Effector memory CD4-positive, alpha-beta T cell (primary cell): ENCODE measurements at places on chromosomes 1 and 21.

GRCh38 chr21:39658066-39658465 lies 45.3 kb downstream of the B3GALT5 start:
- DNase-seq: no peak

- peak; percentile 17 for DNase-seq
Observed at GRCh38 chr1:20212685-20213331, 26.5 kb upstream of the PLA2G2C start.

DNA sequence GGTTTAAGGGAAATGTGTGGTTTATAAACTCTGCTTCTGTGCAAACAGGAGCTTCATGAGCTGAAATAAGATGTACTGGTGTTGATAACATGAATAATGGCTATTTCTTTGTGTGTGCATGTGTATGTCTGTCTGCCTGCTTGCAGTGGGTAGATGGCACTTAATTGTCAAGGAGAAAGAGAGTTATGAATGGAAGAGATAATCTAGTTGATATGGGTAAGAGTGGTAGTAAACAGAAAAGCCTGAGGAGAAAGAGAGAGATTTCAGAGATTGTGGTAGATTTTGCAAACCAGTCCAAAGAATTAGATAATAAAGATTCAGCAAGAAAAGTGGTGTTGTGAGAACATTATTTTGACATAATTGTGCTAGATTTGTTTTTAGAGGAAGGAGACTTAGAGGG lies 7.7 kb downstream of the SUCO start:
- DNase-seq: no peak

GRCh38 chr1:8848663-8849386 lies 29.7 kb downstream of the ENO1 start:
- DNase-seq: peak; percentile 34

- no peak for DNase-seq
Observed at GRCh38 chr1:158122833-158123388, 57.8 kb upstream of the CD1D start.

- no peak for DNase-seq
Observed at GRCh38 chr1:43831851-43832250, 101.8 kb upstream of the ARTN start.

GRCh38 chr1:117250061-117250606 lies 39.4 kb upstream of the VTCN1 start:
- no peak for DNase-seq

GRCh38 chr1:80450711-80451110 lies 1350.0 kb upstream of the ADGRL2 start:
- no peak for DNase-seq

GRCh38 chr1:168381850-168382249 lies 101.2 kb downstream of the TBX19 start:
- no peak for DNase-seq

DNA sequence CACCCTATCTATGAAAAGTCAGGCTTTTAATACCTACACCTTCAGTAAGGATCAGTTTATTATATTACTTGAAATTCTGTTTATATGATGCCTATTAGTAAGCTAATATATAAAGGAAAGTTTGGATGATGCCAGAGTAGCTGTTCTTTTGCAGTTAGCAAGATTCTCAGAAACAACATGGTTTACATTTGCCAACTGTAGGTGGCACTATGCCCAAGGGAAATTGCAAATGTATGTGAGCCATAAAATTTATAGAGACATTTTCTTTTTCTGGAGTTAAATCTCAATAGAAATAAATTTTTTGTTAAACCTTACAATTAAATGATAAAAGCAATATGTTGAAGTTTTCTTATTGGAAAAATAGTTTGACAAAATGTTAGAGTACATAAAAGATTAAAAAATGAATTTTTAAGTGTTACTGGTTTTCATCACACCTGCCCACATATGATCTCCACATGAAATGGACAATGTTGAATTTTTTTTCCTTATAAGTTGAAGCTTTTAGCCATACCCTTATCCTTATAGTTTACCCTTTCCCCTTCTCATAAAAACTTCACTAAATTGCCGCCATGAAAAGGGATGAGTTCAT lies 32.1 kb upstream of the EPHX4 start:
- DNase-seq: peak; percentile 24

- DNase-seq: no peak
Observed at GRCh38 chr1:198601936-198602889, 36.6 kb upstream of the PTPRC start.

GRCh38 chr1:17857996-17858395 lies 102.9 kb downstream of the ACTL8 start:
- DNase-seq: no peak

DNA sequence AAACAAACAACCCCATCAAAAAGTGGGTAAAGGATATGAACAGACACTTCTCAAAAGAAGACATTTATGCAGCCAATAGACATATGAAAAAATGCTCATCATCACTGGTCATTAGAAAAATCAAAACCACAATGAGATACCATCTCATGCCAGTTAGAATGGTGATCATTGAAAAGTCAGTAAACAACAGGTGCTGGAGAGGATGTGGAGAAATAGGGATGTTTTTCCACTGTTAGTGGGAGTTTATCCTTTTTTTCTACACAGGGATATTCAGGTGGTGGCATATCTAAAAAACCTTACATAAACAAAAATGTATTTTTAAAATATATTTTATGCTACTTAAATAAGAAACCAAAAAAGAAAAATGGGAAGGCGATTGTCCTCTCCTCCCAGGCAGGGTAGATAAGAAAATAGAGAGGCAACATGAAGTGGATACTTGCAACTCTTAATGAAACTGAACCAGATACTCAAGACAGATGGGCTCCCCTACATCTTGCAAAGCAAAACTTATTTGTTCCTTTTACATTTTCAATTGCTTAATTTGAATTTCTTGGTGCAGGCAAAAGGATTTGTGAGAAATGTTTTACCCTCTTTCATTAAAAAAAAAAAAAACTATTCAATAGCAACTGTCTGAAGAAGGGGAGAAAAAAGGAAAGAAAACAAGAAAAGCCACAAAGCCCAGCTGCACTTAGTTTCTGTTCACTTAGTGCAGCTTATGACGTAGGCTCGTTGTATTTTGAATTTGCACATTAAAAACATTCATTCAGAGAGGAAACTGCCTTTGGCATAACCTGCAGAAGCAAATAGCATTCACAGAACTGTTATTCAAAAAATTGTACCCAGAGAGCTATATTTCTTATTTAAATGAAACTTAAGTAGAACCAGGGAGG lies 36.9 kb upstream of the RGS1 start:
- DNase-seq: no peak

GRCh38 chr1:173112129-173112528 lies 61.4 kb upstream of the TNFSF18 start:
- DNase-seq: no peak

GRCh38 chr1:111948209-111949171 lies 41.0 kb downstream of the KCND3 start:
- no peak for DNase-seq

GRCh38 chr1:46466477-46467182 lies 23.0 kb upstream of the DMBX1 start:
- DNase-seq: no peak

DNA sequence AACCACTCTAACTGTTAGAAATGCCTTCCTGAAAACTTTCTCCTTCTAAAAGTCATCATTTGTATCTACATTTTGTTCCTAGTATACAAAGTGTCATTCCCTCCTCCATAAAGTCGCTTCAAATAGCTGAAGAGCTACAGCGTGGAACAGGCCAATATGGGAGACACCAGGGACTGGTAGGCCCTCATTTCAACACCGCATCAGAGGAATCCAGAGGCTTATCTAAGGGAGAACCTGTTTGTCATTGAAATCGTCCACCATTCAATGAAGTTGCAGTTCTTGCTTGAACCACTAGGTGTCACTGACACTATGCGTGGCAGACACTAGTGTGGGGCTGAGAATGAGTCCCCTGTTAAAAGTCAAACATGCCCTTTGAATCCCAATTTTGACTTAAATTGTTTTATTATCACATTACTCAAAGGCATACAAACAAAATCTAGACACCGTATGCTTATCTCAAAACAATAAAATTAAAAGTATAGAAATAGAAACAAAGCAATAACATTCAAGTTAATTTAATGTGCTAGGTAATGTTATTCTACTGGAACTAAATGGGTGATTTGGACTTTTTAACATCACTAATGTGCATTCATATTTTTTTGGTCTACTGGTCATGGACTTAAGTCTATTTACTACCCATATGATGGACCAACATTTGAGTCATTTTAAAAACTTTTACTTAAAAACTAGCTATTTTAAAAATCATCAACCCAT lies 182.3 kb downstream of the FCRL5 start:
- no peak for DNase-seq

- no peak for DNase-seq
Observed at GRCh38 chr1:88175631-88176226, 508.3 kb upstream of the PKN2 start.

DNA sequence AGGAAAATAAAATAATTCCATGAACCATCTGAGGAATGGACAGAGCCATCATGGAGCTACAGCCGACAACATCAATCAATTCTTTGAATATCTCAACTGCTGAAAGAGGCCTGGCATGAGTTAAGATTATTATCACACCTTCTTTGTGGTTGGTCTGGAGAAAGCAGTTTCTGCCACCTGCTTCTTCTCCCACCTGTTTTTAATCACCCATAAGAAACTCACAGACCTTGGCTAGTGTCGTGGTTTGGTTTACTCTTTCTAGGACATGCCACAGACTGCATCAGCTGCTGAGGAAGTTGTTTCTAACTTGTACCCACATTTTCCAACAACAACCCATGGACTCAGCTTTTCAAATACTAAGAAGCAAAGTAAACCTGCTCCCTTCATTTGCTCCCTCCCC lies 65.6 kb downstream of the NTPCR start:
- no peak for DNase-seq
